ENCODE measurements at places on chromosomes 2 and 18.

- DNase-seq: no peak
Observed at GRCh38 chr2:67671464-67672450, 274.6 kb downstream of the ETAA1 start.

DNA sequence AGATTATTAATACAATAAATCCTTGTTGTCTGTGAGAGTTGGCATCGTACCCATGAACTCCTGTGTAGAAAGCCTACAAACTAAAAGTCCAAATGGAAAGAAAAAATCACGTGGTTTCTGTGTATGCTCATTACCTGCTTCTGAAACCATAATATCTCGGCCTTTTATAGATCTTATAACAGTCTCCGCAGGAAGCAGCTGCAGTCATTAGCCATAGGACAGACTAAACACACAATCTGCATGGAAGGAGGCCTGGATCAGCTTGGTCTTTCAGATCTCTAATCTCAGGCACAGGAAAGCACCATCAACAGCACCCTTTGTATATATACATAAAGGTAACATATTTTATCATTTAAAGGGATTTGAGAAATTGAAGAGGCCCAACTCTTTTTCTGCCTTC is 508.9 kb upstream of the TCF4 start:
- DNase-seq: no peak

DNA sequence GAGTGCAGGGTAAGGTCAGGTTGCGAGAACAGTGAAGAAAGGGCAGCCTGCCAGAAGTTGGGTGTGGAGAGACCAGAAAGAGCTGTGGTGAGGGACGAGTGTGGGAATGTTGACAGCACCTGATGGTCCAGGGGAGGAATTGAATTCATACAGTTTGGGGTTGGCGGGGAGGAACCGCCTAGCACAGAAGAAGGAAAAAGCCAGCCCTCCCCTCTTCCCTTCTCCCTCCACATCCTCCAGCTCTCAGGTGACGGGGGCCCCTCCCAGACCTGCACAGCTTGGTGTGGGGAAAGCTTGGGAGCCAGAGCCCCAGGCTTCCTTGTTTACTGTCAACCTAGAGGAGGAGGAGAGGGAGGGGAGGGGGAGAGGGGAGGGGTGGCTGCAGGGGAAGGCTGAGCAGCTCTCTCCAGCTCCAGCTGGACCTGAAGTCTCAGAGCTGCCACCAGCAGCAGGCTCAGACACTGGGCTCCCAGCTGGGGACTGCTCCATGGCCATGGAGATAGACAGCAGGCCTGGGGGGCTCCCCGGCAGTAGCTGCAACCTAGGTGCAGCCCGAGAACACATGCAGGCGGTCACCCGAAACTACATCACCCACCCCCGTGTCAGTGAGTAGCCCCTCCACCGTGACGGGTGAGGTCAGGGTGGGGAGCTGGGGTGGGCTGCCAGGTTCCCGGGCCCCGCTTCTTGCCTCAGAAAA is at the start of gene ATP6V1B1:
TSS of gene ATP6V1B1 (plus strand) at position 433 of the 697 bp plus-strand sequence. CDS start at position 488, 55 bp downstream.
- no peak for DNase-seq

- DNase-seq: no peak
Observed at GRCh38 chr2:16100006-16100405, 159.7 kb downstream of the MYCN start.

- DNase-seq: no peak
Observed at GRCh38 chr2:128410758-128411215, 92.1 kb upstream of the HS6ST1 start.

DNA sequence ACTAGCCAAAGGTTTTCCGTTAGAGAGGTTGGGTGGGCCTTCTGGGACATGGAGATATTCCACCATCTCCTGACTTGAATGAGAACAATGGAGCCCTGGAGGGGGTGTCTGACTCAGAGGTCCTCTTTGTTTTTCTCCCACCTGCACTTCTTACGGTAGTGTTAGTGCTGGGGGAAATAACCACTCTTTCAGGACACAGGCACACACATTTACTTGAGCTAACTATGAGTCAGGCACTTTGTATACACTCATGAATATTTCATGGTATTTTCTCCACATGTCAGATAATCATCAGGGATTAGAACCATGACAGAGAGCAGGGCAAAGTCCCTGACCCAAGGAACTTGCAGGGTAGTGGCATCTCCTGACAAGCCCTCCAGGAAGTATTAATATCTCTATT is 439.1 kb downstream of the TSN start:
- no peak for DNase-seq
